ENCODE measurements at places on chromosomes 4 and X. TPM values are rescaled to one million over a fixed set of nuclear protein-coding genes. Genes with fewer than 3 reads are reported as not detected.

DCX gene
- total RNA-seq = not detected

GRCh38 chrX:154295664-154296310 is at the start of gene TKTL1:
TKTL1 (plus strand) TSS chrX:154295795; CDS start chrX:154295860, 65 bp downstream.
- no peak for DNase-seq
- no peaks in the 10 kb centered on the region for H3K27me3 ChIP-seq
- no peak within 1 kb of the TSS for H3K27ac ChIP-seq
- no peaks in the 10 kb centered on the region for H3K4me1 ChIP-seq
- H3K4me3 ChIP-seq = no peak within 1 kb of the TSS

SMR3B gene
- not detected for total RNA-seq

- no peak overlapping the region for H3K27ac ChIP-seq
- no peaks in the 10 kb centered on the region for H3K27me3 ChIP-seq
- no peaks in the 10 kb centered on the region for H3K4me1 ChIP-seq
- no peak overlapping the region for H3K4me3 ChIP-seq
These were observed 36.3 kb downstream of the ATXN3L start for GRCh38 chrX:13283512-13283911.

- DNase-seq = no peak
- no peak overlapping the region for H3K4me3 ChIP-seq
- no peak overlapping the region for H3K27ac ChIP-seq
- no peaks in the 10 kb centered on the region for H3K36me3 ChIP-seq
- H3K27me3 ChIP-seq = no peaks in the 10 kb centered on the region
- H3K4me1 ChIP-seq = no peaks in the 10 kb centered on the region
These were observed 108.4 kb upstream of the ZCCHC13 start for GRCh38 chrX:74195605-74196004.

DNA sequence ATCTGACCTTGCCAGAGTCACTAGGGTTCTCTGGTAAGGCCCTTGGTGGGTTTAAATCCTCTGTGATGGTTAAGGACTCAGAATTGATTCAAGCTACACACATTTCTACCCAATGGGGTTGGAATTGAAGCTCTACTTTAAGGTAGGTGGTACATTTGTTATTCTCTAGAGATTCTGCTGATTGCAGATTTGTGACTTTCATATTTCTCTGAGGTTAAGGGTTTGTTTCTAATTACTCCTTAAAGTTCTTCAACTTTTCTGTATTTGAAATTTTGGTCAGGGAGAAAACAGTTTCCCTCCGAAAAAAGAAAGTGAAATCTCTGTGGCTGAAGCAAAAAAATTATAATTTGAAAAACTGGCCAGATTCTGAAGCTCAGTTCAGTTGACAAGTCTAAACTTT is 25.8 kb upstream of the USP46 start:
- no peak overlapping the region for H3K4me3 ChIP-seq
- H3K27me3 ChIP-seq = no peaks in the 10 kb centered on the region
- no peak for DNase-seq
- H3K27ac ChIP-seq = no peak overlapping the region
